ENCODE measurements at places on chromosomes 4 and X.

DNA sequence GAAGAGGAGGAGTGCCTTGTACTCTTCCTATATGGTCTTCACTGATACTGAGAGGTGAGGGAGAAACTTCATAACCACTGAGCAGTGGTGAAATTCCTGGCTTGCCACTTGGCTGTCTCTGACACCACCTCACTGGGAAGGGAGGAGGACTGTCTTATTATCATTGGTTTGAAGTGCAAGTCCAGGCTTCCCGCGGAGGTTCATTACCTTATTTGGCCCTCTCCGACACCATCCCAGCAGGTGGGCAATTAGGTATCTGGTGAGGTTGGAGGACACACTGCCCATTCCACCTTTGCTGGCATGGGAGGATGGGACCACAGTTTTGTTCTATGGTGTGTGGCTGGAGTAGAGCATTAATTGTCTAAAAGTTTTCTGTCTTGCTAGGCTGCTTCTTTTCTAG, 206.1 kb downstream of the LHFPL1 start:
- no peak for DNase-seq

- DNase-seq: no peak
Observed at GRCh38 chr4:67909905-67910584, 26.2 kb upstream of the TMPRSS11D start.

- no peak for DNase-seq
Observed at GRCh38 chr4:6852582-6852981, 57.0 kb upstream of the TBC1D14 start.

GRCh38 chr4:26093551-26093950, 179.5 kb downstream of the SMIM20 start:
- no peak for DNase-seq

DNA sequence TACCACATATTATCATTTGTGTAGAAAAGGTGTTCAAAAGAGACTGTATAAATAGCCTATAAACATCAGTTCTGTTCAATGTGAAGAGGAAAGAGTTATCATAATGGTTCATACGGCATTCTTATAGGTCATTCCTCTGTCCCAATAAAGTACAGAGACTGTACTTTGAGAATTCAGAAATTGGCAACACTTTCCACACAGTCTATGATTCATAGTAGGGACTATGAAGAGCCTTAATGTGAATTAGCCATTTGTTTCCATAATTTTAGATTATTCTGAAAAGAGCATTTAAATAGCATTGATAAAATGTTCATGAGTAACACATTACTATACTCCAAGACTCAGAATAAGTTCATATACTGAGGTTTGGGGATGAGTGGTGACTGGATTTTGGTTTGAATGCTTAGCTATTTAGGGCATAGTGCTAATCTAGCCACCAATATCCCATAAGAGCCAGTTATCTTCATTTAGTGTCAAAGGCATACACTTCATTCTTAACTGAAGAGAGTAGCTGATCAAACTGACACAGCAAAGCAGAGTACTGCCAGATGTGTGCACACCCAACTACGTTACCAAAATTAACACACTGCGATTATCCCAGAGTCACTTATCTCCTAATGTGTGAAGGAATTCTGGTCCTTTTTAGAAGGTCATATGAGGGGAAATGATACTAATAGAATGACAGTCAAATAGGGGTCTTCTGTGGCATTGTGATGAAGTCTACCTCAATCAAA, 10.2 kb downstream of the ANK2 start:
- no peak for DNase-seq
